Spinal cord (tissue), 10 donors: ENCODE measurements at places on chromosomes 11 and 22. TPM values are rescaled to one million over a fixed set of nuclear protein-coding genes. Genes with fewer than 3 reads are reported as not detected.

DNA sequence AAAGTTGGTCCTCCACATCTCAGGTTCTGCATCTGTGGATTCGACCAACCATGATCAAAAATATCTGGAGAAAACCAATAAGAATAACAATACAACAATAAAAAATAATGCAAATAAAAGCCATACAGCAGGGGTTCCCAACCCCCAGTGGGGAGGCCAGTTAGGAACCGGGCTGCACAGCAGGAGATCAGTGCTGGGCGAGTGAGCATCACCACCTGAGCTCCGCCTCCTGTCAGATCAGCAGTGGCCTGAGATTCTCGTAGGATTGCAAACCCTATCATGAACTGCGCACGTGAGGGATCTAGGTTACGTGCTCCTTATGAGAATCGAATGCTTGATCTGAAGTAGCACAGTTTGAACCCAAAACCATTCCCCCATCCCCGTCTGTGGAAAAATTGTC, 25.4 kb upstream of the MYO18B start:
- no peaks in the 10 kb centered on the region for H3K4me1 ChIP-seq
- no peak overlapping the region for H3K4me3 ChIP-seq
- no peak overlapping the region for H3K27ac ChIP-seq

- DNase-seq = no peak
- H3K4me3 ChIP-seq = no peak overlapping the region
- no peak overlapping the region for H3K27ac ChIP-seq
- H3K4me1 ChIP-seq = no peaks in the 10 kb centered on the region
- no peaks in the 10 kb centered on the region for H3K36me3 ChIP-seq
- no peaks in the 10 kb centered on the region for H3K27me3 ChIP-seq
Measured at GRCh38 chr22:20624161-20624616, 116.8 kb downstream of the MED15 start.

GRCh38 chr11:34145073-34145472, 39.6 kb downstream of the NAT10 start:
- H3K27me3 ChIP-seq = no peaks in the 10 kb centered on the region
- peaks cover 8% of the 10 kb centered on the region for H3K4me1 ChIP-seq
- no peak overlapping the region for H3K4me3 ChIP-seq
- peaks cover 85% of the 10 kb centered on the region for H3K36me3 ChIP-seq
- H3K27ac ChIP-seq = no peak overlapping the region

- no peak overlapping the region for H3K27ac ChIP-seq
- no peak for DNase-seq
- peaks cover 8% of the 10 kb centered on the region for H3K4me1 ChIP-seq
- no peak overlapping the region for H3K4me3 ChIP-seq
- H3K27me3 ChIP-seq = peaks cover 33% of the 10 kb centered on the region
Measured at GRCh38 chr11:12103411-12104225, 6.8 kb upstream of the MICAL2 start.

DNA sequence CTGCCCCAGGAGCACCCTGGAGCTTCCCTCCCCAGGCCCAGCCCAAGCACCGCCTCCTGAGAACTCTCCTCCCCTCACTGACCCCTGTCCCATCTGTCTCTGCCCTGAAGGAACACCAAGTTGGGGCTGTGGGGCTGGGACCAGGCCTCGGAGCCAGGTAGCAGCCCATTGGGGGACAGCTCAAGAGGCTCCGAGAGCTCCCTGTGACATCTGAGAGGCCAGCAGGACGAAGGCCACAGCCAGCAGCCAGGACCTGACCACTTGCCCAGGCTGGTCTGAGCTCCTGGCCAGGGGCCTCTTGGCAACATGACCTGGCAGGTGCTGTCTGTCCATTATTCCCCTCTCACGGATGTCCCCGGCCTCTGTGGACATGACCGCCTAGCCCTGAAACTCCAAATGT, 33.7 kb downstream of the IGF2 start:
- no peaks in the 10 kb centered on the region for H3K27me3 ChIP-seq
- DNase-seq = no peak
- H3K4me3 ChIP-seq = no peak overlapping the region
- peaks cover 12% of the 10 kb centered on the region for H3K4me1 ChIP-seq
- H3K36me3 ChIP-seq = no peaks in the 10 kb centered on the region

- H3K36me3 ChIP-seq = peaks cover 18% of the 10 kb centered on the region
- no peaks in the 10 kb centered on the region for H3K27me3 ChIP-seq
Measured at GRCh38 chr22:21807544-21808529, 59.6 kb downstream of the MAPK1 start.

DNA sequence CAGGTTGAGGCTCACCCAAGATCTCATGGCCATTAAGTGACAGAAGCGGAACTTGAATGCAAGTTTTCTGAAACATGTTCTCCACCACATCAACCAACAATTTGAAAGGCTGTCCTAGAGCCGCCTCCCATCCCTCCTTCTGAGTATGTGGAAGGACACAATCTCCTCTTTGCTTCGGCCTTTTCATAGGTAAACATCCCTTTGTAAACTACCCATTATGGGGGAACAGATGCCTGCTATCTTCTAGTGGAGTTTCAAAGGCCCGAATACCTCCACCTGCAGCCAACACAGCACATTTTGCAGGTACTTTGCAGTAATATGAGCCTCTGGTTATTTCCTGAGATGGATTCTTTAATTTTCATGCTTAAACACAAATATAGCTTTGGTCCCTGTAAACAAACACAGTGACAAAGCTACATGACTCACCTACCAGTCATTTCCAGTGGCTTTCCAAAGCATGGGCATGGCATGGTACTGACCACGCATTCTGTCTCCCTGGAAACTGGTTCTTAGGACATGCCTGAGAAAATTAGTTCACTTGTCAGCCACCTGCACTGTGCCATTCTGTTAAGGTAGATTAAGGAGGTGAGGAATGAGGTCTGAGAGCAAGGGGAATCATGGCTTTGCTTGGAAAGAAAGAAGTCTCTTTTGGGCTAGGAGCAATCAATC, 60.2 kb downstream of the EHF start:
- H3K4me3 ChIP-seq = no peak overlapping the region
- no peaks in the 10 kb centered on the region for H3K4me1 ChIP-seq
- DNase-seq = no peak
- no peak overlapping the region for H3K27ac ChIP-seq
- H3K36me3 ChIP-seq = no peaks in the 10 kb centered on the region

DNA sequence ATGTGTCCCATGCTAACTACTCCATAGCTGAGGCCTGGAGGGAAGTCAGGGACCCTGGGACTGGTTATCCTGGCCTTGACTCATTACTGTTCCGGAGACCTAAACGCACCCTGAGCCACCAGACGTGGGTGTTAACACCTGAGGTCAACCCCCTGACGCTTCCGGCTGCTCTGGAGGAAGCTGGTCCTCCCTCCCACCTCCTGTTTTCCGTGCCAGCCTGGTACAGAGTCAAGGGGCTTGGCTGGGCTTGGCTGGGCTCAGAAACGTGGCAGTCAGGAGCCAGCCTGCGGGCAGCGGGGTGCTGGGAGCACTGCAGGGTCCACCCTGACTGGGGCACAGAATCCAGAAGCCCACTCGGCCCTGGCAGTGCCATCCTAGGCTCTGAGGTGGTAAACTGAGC, 2.6 kb downstream of the TMPRSS4 start:
- no peaks in the 10 kb centered on the region for H3K36me3 ChIP-seq
- DNase-seq = no peak
- no peaks in the 10 kb centered on the region for H3K27me3 ChIP-seq
- no peak overlapping the region for H3K27ac ChIP-seq
- no peak overlapping the region for H3K4me3 ChIP-seq

- peaks cover 10% of the 10 kb centered on the region for H3K4me1 ChIP-seq
- H3K27me3 ChIP-seq = no peaks in the 10 kb centered on the region
- DNase-seq = no peak
- H3K36me3 ChIP-seq = no peaks in the 10 kb centered on the region
- no peak overlapping the region for H3K4me3 ChIP-seq
- H3K27ac ChIP-seq = no peak overlapping the region
Measured at GRCh38 chr22:48173773-48174160, 1411.3 kb downstream of the TBC1D22A start.

DNA sequence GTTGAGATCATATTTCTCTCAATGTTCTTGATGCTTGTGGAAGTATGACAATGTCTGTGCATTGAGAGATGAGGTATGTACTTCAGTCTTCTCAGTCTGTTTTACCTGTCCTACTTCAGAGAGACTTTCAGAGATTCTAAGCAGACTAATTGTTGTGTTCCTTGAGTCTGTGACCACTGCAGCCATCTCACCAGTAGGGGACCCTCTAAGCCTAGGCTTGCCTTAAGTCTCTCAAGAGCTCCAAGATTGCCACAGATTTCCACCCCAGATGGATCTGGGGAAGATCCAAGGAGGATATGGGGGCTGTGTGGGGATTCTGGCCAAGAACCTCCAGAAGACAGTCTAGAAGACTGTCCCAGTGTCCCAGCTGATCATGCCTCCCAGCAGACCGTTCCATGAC, 179.9 kb upstream of the PLET1 start:
- H3K27me3 ChIP-seq = no peaks in the 10 kb centered on the region
- H3K4me1 ChIP-seq = no peaks in the 10 kb centered on the region
- H3K4me3 ChIP-seq = no peak overlapping the region
- no peaks in the 10 kb centered on the region for H3K36me3 ChIP-seq

- H3K36me3 ChIP-seq = peaks cover 4% of the 10 kb centered on the region
- H3K4me3 ChIP-seq = no peak overlapping the region
- H3K4me1 ChIP-seq = peaks cover 41% of the 10 kb centered on the region
- H3K27me3 ChIP-seq = peaks cover 13% of the 10 kb centered on the region
- DNase-seq = no peak
Measured at GRCh38 chr11:133386852-133387251, 145.4 kb downstream of the OPCML start.

DNA sequence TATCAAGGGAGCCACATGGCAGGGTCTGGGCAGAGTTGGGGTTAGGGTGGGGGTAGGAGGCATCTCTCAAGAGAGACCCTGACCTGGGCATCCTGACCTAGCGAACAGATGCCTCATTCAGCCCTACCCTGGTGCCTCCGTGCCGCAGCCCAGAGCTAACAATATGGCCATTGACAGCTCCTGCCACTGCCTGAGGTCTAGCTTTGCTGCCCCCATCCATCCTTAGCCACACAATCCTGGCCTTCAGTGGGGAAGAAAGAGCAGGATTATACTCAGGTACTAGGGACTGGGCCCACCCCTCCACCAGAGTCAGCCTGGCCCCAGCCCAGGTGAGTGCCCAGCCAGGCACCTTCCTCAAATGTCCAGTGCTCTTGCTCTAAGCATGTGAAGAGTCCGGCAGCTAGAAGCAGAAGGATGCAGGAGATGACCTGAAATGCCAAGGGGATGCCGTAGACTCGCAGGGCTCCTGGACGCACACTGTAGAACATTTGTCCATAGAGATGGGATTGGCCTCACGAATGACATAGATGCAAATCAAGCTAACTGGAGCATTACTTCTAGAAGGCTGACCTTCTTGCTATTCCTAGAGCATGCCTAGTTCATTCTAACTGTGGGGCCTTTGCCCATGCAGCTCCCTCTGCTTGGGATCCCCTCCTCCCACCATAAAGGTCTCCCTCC, 13.3 kb upstream of the SERPINH1 start:
- DNase-seq = no peak
- no peak overlapping the region for H3K4me3 ChIP-seq
- H3K27me3 ChIP-seq = peaks cover 2% of the 10 kb centered on the region
- H3K36me3 ChIP-seq = no peaks in the 10 kb centered on the region

- H3K4me3 ChIP-seq = no peak overlapping the region
- no peak for DNase-seq
- H3K4me1 ChIP-seq = peaks cover 17% of the 10 kb centered on the region
- no peak overlapping the region for H3K27ac ChIP-seq
- no peaks in the 10 kb centered on the region for H3K36me3 ChIP-seq
Measured at GRCh38 chr22:27588268-27588667, 213.3 kb downstream of the MN1 start.

GRCh38 chr22:35555483-35555890, 14.9 kb downstream of the RASD2 start:
- no peak overlapping the region for H3K4me3 ChIP-seq
- H3K27me3 ChIP-seq = no peaks in the 10 kb centered on the region
- H3K36me3 ChIP-seq = peaks cover 13% of the 10 kb centered on the region

- peaks cover 34% of the 10 kb centered on the region for H3K4me1 ChIP-seq
- no peaks in the 10 kb centered on the region for H3K36me3 ChIP-seq
- no peak overlapping the region for H3K4me3 ChIP-seq
- H3K27ac ChIP-seq = no peak overlapping the region
- no peak for DNase-seq
- no peaks in the 10 kb centered on the region for H3K27me3 ChIP-seq
Measured at GRCh38 chr22:20283674-20284066, 15.6 kb upstream of the RTN4R start.

DNA sequence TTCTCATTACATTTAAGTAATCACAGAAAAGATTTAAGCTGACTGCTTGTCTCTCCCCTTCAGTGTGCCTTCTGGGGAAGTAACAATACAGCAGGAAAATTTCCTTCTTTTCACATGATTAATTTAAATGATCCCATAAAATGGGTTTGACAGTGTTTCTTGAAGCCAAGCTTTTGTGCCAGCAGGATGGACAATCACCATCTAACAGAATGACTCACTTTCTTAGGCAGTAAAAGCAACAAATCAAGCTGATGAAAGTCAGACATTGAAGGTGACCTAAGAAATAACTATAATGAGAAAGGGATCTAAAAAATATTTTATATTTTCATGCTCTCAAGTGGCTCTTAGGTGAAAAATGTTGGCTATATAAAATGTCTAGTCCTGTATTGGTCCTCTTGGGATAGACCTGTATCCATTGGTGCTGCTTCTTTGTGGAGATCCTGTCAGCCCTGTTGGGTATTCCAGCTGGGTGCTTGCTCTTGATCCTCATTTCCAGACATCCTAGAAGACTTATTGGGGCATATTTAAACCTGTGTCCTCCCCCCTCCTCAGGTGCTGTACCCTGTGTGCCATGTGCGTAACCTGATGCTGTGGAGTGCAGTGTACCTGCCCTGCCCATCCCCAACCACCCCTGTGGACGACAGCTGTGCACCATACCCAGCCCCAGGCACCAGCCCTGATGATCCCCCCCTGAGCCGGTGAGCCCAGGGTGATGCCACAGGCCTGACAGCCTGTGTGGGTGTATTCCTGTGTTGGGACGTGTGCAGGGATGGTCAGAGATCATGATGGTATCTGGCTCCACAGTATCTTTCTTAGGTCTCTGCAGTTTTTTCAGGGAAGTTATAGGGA, 62.7 kb upstream of the HORMAD2 start:
- H3K4me1 ChIP-seq = peaks cover 24% of the 10 kb centered on the region
- H3K27ac ChIP-seq = no peak overlapping the region
- no peaks in the 10 kb centered on the region for H3K27me3 ChIP-seq
- H3K4me3 ChIP-seq = no peak overlapping the region
- peaks cover 73% of the 10 kb centered on the region for H3K36me3 ChIP-seq

DHCR7 gene
- total RNA-seq = 42.3 TPM

KCNJ5 gene
- total RNA-seq = 1.6 TPM

TMEM191C gene
- 4.7 TPM for total RNA-seq

TRIM51 gene
- total RNA-seq = not detected

BATF2 gene
- total RNA-seq = 0.99 TPM

MDK gene
- 47.0 TPM for total RNA-seq

ISX gene
- not detected for total RNA-seq

SHANK3 gene
- total RNA-seq = 7.5 TPM
